Stimulated activated CD8-positive, alpha-beta memory T cell treated with anti-CD3 and anti-CD28 coated beads, Interleukin-15, amount 100 ng/mL, for 1 hour (primary cell): ENCODE measurements at places on chromosomes 2 and 18.

DNA sequence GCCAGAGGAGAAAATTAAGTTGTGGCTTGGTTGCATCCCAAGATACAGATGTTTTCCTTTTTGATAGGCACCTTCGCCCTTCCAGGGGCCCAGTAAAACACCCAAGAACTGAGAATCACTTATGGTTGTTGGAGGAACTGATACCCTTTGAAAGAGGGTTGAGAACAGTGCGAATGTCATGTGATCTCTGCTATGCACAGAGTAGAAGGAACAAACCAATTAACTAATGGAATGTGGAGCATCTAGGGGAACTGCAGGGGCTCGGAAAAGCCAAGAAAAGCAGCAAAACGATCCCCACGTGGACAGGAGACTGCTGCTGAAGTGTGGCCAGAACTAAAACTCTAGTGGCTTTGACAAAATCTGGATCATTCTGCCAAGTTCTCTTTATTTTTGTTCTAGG, 58.8 kb downstream of the APOB start:
- no peak for DNase-seq

DNA sequence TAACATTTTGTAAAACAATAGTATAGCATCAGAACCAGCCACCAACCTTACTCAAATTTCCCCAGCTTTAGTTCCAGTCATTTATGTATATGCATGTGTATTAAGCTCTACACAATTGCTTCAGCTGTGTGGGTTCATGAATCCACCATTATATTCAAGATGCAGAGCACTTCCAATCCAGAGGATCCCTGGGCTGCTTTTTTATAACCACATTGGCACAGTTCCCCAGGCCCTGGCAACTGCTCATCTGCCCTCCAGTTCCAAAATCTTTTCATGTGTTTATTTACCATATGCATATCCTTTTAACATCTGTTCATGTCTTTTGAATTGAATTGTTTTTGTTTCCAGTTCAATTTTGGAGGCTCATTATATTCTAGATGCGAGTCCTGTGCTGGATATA, 482.9 kb upstream of the HS6ST1 start:
- no peak for DNase-seq

- DNase-seq, result no peak
These were observed 238.3 kb upstream of the RASGRP3 start for GRCh38 chr2:33238111-33238510.

DNA sequence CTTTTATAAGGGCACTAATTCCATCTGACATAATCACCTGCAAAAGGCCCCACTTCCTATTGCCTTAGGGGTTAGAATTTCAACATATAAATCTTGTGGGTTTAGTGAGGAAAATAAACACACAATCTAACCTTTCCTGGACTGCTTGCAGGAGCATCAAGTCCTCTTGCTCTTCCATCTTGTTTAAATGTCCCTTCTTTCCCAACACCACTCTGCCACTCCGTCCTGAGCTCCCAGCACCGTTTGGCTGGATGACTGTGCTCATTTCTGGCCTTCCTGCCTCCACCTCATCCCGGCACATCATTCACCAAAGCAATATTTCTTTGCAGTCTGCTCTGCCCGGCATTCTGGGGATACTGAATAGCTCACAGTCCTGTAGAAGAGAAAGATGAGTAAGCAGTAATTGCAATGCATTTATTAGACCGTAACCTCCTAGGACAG, 247.8 kb downstream of the BCL2 start:
- no peak for DNase-seq

- DNase-seq, result no peak
These were observed 8.4 kb upstream of the PER2 start for GRCh38 chr2:238296638-238297457.

- no peak for DNase-seq
These were observed 25.4 kb upstream of the CHN1 start for GRCh38 chr2:175030380-175031271.

GRCh38 chr18:57353940-57354461, 1.6 kb downstream of the ST8SIA3 start:
- DNase-seq, result no peak

GRCh38 chr2:10019174-10019573, 24.2 kb upstream of the KLF11 start:
- DNase-seq, result no peak

GRCh38 chr18:29241199-29241598, 1064.3 kb upstream of the CDH2 start:
- no peak for DNase-seq

DNA sequence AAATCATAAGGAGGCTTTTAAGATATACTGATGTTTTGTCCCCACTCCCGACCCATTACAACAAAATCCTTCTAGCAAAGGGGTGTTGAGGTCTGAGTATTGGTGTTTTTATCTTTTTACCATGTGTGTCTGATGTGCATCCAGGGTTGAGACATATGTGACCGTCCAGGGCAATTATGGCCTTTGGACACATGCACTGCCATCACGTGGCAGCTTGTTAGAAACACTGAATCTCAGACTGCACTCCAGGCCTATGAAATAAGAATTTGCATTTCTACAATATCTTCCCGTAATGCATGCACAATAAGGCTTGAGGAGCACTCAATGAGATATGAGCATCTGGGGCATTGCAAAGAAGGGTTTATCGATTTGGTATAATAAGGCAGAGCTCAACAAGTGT, 235.1 kb upstream of the ZNF804A start:
- no peak for DNase-seq

GRCh38 chr18:47893047-47893446, 37.4 kb downstream of the SMAD2 start:
- DNase-seq, result no peak

DNA sequence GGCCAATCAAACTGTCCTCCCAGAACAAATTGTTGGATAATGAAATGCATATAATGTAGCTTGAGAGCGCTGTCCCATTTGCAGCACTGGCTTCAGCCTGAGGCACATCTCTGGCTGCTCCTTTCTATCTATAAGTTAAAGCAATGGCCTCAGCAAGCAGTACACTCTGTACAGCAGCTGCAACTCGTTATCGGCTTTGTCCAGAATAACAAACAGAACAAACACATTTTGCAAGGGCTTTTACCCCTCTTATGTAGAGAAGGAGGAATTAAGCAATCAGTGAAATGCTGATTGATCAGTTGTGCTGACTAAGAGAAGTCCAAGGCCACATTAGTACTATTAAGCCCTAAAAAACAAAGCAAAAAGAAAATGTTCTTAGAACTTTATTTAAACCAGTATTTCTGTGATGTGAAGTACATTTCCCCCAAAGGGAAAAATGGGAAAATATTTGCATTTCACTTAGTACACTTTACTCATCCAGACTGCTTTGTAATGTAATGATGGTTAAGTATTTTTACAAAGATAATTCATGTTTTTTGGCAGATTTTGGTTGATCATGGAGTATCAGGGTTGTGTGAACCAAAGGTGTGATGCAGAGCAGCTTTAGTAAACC, 15.0 kb upstream of the CPS1 start:
- DNase-seq, result no peak

GRCh38 chr18:6757931-6758330, 28.4 kb downstream of the ARHGAP28 start:
- DNase-seq, result no peak

DNA sequence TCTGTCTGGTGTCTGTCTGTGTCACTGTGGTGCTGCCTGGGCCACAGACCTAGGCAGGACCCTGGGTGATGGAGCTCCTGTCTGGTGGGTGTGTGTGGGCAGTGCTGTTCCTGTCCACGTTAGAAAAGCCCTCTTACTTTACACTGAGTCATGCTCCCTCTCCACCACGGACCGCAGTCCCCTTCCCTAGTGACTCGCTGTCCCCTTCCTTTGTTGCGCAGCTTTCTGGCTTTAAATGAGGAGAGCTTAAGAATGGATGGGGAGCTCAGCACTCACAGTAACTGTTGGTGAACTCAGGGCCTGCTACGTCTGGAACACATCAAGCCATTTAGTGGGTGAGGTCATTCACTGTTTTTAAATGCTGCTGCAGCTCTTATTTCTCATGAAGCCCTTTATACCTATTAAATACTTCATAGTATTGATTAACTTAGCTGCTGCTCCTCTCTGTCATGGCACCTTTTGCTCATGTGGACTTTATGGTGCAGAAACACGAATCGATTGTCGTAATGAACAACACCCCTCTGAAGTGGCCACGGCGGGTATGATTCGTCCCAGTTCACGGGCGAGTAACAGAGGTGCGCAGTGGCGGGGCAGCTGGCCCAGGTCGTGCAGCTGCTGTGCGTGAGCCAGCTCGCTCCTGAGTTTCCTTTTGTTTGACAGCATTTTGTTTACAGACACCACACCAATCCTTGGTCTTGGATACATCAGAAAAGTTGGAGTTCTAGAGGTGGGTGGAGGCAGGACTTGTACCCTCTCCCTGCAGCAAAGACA, 100.4 kb downstream of the LDLRAD4 start:
- no peak for DNase-seq

GRCh38 chr2:141570474-141571131, 560.2 kb downstream of the LRP1B start:
- no peak for DNase-seq

GRCh38 chr2:84906108-84906899, 848 bp downstream of the TMSB10 start:
- no peak for DNase-seq

- DNase-seq, result no peak
These were observed 929.2 kb upstream of the SOX11 start for GRCh38 chr2:4762951-4763376.

GRCh38 chr2:154231021-154231420, 359.3 kb downstream of the GALNT13 start:
- no peak for DNase-seq

DNA sequence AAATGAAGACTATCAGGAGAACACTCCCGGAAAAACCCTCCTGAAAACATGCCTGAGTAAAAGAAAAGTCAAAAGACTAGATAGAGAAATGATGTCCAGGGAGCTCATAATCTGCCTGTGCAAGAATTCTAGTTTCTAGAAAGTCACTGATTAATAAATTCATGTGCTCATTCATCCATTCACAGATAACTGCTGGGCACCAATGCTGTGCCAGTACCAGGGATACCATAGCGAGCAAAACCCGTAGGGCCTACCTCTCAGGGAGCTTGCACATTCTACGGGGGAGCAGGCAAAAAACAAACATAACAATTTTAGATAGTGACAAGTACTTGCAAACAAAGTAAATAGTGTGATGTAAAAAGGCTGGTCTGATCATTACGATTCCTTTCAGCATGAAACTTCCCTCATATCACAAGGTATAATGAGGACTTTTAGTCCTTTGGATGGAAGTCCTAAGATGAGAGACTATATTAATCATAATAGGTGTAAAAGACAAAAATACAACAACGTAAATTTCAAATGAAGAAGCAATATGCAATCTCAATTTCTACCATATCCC, 289.9 kb downstream of the AFF3 start:
- DNase-seq, result no peak

DNA sequence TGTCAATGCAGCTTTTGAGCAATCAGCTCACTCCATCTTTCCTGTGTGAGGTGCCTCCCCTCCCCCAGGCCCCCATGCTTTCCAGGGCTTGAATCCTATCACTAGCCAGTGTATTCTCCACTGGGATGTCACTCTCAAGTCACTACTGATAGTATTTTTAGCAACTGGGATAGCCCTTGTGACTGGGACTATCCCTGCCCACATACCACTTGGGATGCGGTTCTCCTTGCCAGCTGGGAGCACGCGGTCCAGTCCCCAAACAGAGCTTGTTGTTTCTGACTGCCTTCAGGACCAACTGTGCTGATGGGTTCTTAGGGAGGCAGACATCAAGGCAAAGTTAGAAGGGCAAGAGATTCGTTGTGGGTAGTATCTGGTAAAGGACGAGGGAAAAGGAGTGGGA, 134.9 kb downstream of the FAM161A start:
- no peak for DNase-seq

DNA sequence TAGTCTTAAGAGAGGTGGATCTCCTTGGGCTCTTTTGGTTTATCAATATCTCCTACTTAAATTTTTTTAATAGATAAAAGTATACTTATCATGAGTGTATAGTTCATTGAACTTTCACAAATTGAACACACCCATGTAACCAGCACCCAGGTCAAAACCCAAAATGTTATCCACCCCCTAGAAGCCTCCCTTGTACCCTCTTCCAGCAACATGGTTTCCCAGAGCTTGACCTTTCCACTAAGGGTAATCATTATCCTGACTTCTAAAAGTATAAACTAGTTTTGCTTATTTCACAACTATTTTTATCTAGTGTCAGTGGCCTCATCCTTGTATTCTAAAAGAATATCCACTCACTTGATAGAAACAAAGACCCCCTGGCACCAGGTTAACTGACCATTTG, 106.8 kb downstream of the MDH1 start:
- no peak for DNase-seq

DNA sequence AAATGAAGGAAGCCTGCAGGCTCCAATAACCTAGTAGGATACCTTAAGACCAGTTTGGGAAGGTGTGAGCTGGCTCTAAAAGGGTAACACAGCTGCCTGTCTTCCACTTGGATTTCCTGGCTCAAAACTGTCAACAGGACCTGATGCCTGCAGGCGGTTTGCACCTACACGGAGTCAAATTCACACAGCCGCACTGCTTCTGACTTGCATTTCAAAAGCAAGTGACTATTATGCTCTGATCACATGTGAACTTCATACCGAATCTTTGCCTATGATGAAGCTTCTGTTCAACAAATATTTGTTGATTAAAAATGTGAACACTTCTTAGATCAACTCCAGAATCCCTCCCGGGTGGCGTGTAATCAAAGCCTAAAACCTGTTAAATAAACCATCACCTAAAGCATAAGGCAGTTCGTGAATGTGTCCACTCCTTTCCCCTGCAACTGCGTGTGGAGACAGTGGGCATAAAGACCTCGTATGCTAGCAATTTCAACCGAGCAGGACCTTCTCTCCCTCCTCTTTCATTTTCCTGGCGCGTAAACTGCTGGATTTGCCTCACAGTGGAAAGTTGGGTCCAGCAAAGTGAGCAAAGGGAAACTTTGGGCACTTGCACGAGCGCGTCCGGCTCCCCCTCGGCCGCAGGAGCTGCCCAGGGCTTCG, 784 bp downstream of the CRACDL start:
- no peak for DNase-seq
